Skeletal muscle cell (primary cell): ENCODE measurements at places on chromosomes 7 and 10.

DNA sequence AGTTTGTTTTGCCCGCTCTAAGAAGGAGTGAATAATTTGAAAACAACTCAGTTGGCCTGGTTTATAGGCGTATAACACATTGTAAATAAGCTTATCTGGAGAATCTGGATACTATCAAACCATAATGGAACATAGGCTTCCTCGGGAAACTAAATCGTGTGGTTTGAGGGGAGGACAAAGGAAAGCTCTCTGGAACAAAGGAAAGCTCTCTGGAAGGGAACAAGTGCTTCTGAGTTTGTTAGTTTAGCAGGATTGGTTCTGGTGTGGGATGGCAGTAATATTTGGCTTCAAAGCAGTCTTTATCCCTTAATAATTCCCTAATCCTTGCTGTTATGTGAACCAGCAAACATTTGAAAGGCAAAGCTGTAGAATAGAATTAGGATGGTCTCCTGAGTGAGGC is 15.0 kb upstream of the SLK start:
- no peak for DNase-seq

DNA sequence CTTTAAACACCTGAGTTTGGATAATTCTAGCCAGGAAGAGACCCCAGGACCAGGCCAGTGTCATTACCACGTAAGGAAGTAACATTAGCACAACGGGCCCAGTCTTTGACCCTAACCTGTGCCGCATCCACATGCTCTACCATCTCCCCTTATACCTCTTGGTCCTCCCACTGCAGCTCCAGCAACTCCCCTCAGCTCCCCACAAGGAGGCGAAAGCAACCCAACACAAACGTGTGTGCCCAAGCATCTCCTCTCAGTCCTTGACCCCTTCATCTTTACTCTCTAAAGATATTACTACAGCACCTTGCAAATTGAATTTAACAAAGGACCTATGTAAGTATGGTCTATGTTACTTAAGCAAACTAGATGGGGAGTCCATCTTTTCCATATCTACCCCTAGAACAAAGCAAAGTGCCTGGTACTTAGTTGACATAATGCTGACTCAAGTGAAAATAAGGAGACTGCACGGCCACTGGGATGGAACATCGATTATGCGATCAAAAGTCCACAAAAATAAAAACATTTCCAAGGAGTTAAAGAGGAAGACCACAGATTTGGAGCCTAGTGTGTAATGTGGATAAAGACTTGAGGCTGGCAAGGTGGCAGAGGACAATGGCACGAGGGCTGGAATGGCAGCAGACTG is 147.7 kb downstream of the JAZF1 start:
- DNase-seq = no peak

DNA sequence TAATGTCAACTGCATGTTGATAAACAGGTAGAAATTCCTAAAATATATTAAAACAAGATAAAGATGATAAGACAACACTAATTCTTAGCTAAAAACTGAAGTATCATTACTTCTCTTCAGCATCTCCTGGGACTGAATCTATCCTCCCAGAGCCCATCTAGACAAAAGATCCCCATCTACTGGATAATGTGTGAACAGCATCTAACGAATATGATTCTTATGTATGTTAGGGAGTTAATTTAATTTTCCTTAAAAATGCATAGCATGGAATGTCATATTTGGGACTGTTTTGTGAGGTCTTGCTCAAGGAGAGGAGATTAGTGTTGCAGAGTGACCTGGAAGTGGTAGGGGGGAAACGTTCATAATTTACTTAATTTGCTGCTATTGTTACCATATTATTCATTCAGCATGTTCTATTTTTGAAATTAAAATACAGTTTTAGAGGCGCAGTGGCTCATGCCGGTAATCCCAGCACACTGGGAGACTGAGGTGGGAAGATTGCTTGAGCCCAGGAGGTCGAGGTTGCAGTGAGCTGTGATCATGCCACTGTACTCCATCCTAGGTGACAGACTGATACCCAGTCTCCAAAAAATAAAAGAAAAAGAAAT is 305.1 kb upstream of the CSTF2T start:
- DNase-seq = no peak

DNA sequence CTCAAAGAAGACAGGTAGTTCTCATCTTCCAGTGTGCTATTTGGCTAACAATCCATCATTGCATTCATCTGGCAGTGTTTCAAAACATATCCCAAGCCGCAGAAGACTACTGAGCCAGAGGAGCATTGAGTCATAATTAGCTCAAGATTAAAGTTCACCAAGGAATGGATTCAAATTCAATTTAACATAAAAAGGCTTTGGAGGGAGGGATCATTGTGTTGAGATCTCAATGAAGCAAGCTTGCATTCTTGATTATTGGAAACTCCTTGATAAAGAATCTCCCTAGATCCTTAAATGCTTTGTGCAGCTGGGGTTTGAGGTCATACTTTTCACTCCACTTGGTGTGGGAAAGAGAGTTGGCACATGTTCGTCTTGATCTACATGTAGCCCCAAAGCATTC is 142.8 kb upstream of the SEMA3A start:
- peak; percentile 47 for DNase-seq

DNA sequence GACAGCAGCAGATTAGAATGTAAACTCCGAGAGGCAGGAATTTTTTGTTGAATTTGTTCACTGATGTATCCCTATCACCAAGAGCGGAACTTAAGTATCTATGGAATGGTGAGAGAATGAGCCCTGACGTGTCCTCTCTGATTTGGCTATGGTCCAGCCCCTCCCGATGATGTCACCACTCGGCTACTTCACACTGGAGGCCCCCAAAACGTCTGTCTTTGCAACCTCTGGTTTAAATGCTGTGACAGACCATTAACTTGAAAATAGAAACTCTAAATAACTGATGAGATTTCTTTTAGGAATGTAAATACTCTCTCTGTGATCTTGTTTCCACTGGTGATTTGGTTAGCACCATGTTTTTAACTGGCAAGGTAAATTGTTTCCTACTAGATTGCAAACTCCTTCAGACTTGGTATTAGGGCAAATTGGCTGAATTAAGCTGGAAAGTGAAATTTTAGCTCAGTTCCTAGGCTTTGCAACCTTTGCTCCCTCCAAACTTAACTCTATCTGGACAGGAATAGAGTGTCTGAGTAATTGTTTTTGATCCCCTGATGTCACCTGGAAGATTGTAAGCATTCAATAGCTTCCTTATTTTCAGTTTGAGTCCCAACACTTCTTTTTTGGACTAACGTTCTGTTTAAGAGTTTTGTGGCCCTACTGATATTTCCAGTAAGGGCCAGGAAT is 19.1 kb downstream of the SLC16A12 start:
- DNase-seq = peak; percentile 96

DNA sequence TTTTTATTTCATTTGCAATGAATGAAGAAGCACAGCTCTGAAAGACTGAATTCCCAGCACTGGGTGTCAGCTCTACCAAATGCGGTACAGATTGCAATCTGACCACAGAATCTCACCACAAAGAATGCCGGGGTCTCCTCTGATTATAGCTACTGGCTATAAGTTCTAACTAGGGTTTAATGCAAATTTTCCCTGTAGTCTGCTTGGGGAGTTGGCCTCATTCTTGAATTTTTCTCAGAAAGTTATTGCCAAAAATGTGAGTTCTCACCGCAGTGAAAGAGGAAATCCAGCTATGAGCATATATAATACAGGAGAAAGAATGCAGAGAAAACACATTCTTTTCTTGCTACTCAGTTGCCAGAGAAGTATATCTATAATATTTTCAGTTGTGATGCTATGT is 1255.7 kb upstream of the LRRTM3 start:
- DNase-seq = peak; percentile 40

DNA sequence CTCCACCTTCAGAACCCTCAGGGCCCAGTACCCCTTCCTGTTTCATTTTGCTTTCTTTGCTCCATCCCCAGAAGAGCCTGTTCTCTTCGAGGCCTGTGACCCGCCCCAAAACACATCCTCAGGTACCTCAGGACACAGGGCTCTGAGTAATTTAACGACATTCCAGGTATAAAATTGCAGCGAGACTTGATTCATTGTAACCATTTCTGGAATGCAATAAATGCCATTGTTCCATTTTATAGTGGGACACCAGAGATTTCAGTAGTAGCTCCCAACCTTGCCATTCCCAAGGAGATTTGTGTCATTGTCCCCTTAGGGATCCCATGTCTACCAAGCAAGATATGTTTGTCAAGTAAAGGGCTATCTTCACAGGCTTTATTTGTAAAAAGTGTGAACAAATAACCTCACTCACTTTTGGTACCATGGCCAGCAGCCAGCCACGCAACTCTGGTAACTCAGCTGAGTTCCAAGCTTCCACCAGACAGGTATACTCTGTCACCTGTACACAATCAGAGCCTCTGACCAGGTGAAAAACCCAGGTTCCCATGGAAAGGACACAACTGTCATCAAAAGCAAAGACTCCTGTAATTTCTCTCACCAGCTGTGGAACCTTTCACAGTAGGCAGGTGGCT is 441.3 kb downstream of the PLXNA4 start:
- no peak for DNase-seq

DNA sequence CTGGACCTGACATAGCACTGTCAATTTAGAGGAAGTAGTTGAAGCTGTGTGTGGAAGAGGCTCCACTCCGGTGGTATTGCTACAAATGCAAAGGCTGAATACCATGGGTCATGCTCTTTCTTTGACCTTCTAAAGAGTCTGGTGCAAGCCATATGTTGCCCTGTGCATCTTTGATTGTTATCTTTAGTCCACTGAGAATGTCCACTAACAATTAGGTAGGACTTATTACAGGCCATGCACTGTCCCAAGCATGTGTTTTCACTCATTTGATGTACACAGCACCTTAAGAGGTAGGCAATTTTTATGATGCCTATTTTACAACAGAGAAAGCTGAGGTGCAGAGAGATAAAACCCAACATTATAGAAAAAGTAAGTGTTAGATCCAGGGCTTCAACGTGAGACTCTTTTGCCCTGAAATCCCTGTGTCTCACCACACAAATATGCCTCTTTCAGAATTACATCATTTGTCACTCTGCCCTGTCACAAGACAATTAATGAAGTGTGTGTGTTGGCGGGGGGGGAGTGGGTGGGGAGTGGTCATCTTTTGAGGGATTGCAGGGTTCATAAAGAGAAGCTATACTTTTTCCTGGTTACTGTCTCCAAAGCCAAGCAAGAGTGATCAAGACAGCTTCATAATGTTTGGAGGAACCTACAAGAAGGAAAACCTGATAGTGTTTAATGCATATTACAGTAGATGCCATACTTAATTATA is 637.6 kb upstream of the IGFBP3 start:
- no peak for DNase-seq

- DNase-seq = no peak
Measured at GRCh38 chr10:55168343-55168742, 367.3 kb upstream of the PCDH15 start.

DNA sequence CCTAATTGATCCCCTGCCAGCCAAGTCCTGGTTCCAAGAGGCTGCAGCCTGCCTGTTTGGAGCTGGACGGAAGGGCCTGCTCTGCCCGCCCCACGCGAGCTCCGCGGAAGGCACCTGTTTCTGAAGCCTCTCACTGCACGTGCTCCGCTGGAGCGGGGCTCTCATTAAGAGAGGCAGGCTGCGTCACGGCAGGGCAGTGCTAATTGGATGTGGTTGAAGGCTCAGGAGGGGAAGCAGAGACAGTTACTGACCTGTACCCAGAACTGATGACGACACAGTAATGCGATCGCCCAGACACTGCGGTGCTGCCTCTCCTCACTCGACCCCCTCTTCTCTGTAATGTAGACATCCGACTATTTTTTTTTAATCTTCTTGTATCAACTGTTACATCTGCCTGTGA is 411.1 kb upstream of the MGMT start:
- DNase-seq = no peak

DNA sequence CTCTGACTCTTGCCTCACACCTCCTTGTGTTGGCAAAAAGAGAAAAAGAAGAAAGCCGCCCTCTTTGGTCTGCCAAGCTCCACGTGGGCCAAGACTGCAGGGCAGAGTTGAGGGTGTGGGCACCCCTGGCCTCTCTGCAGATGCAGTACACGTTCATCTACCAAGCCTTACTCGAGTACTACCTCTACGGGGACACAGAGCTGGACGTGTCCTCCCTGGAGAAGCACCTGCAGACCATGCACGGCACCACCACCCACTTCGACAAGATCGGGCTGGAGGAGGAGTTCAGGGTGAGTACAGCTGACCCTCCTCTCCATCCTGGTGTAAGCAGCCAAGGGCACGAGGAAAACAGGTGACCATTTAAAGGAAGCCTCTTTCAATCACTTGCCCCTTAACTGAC is 56.1 kb downstream of the MKI67 start:
- DNase-seq = no peak

GRCh38 chr7:17580141-17580540 is 281.7 kb downstream of the AHR start:
- peak; percentile 92 for DNase-seq

GRCh38 chr7:2495418-2496299 is 19.5 kb upstream of the GRIFIN start:
- no peak for DNase-seq

GRCh38 chr7:11196143-11196542 is 222.5 kb downstream of the PHF14 start:
- DNase-seq = no peak

GRCh38 chr10:126111516-126111915 is 215.2 kb downstream of the FANK1 start:
- DNase-seq = no peak

- DNase-seq = no peak
Measured at GRCh38 chr7:132392713-132393112, 183.6 kb downstream of the PLXNA4 start.

DNA sequence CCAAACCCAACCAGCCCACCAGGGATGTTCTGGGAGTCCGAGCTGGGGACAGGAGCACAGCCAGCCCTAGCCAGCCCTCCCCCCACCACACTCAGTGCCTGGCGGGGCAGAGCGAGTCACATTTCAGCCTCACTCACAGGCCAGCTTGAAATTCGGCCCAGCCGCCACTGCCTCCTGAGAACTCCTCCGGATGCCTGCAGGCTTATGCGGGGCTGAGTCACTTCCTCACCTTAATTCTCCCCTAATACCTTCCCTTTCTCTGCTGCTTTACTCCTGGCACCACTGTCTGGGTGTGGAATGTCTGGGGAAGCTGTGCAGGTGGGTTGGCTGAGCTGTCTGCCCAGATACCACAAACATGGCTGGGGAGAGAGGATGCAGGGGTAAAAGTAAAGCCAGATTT is 22.6 kb upstream of the DLG5 start:
- DNase-seq = no peak

DNA sequence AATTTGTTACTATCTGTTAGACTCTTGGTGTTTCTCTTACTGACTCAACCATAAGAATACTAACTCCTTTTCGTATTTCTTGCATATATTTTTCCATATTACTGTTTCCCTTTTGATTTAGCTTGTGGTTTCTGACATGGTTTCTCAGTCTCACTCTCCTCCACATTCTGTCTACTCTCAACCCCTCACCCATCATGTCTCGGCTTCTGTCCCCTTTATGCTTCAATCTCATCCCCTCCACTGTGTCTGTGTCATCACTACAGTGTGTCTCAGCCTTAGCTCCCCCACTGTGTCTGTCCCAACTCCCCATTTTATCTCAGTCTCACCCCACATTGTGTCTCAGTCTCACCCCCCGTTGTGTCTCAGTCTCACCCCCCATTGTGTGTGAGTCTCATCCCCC is 126.9 kb downstream of the VIPR2 start:
- no peak for DNase-seq

DNA sequence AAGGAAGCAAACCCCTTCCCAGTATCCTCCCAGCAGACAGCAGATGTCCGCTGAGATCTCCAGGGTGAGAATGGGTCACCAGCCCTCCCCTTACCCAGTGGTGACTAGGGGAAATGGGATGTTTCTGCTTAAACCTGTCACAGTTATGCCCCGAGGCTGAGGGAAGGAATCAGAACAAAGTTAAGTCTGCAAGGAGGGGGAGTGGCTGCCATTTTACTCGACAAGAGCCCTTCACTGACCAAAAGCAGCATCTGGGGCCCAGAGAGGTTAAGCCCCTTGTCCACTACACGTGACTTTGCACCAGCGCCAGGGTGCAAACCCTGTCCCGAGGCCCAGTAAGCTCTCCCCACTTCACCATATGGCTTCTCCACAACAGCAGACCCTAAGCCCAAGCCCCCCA is 4.6 kb upstream of the NANOS1 start:
- no peak for DNase-seq
